ENCODE measurements at places on chromosomes 7 and 10.

- DNase-seq, result peak; percentile 82
Measured at GRCh38 chr7:102933763-102934162, 21.0 kb downstream of the LRRC17 start.

- DNase-seq, result no peak
Measured at GRCh38 chr10:53978301-53978700, 822.7 kb downstream of the PCDH15 start.

GRCh38 chr10:88159127-88159829 lies 295.9 kb downstream of the PTEN start:
- DNase-seq, result no peak

- DNase-seq, result no peak
Measured at GRCh38 chr10:49369216-49370162, 26.4 kb downstream of the DRGX start.

- DNase-seq, result no peak
Measured at GRCh38 chr7:132290021-132290420, 286.2 kb downstream of the PLXNA4 start.

DNA sequence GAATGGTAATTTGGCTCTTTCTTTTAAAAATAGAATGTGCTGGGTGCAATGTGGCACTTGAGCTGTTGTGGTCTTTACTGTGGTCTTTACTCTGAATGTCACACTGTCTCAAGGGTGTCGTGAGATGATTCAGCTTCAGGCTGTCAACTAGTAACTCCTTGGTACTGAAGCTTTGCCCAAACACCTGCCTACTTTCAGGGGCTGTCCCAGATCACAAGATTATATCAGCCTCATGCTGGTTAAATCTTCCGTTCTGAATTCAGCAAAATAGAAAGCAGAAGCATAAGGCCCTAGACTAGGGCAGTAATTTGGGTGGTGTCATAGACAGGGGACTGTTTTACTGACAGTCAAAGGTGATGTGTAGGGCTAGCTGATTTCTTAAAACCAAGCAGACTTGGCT lies 110.9 kb downstream of the BAMBI start:
- no peak for DNase-seq

DNA sequence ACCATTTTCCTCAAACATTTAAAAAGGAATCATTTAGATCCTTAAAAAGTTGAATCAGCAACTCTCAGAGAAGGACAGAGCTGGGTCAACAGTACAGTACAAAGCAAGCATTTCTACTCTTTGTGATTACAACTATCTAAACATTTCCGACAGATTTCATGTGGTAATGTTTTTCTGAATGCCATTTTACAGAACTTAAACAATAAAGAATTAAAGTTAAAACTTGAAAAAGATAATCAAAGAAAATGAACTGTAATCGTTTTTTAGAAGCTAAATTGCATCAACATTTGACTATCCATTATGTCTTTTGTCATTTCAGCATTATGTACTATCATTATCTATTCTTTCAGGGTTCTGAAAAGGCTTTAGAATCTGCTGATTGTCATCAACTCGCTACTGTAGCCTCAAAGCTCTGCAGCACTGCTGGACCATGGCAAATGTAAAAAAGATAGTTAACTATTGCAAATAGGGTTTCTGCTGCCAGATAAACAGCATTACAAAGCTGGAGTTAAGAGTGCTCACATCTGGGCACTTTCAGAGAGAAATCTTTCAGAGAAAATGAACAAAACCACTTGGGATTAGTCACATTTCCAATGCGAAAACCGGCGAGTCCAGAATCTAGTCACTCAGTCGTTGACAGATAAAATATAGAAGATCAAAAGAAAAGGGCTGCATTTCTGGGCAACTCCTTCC lies 160.4 kb upstream of the LAMB4 start:
- DNase-seq, result no peak

- peak; percentile 91 for DNase-seq
Measured at GRCh38 chr7:151113344-151114150, 27.3 kb downstream of the AGAP3 start.

DNA sequence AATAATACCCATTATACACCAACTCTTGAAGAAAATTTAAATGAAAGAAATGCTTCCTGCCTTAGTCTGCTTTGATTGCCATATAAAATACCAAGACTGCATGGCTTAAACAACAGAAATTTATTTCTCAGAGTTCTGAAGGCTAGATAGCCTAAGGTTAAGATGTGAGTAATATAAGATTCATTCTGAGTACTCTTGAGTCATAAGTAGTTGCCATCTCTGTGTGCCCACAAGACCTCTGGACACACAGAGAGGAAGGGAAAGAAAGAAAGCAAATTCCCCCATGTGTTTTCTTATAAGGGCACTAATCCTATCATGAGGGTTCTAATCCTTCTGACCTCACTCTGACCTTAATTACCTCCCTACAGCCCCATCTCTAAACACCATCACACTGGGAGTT lies 201.2 kb downstream of the PTN start:
- DNase-seq, result no peak

GRCh38 chr10:124517461-124517860 lies 55.8 kb downstream of the LHPP start:
- DNase-seq, result no peak

DNA sequence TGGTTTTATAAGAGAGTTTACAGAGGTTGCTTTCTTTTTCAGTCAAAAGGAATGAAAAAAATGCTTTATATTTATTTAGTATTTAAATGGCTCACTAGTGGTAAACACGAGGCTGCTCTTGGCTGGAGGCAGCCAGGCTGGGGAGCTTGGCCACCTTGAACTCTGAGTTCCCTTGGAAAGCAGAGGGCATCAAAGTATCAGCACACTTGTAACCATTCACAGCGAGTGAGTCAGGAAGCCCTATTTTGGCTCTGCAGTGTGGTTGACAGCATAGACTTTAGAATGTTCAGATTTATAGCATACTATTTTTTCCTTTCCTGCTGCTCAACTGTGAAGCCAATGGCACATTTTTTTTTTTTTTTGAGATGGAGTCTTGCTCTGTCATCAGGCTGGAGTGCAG lies 51.6 kb downstream of the CYCS start:
- DNase-seq, result peak; percentile 72

GRCh38 chr7:95545007-95545615 lies 51.2 kb downstream of the PDK4 start:
- DNase-seq, result peak; percentile 43

GRCh38 chr7:1301054-1301881 lies 68.6 kb downstream of the UNCX start:
- no peak for DNase-seq

GRCh38 chr7:90582164-90582563 lies 14.0 kb upstream of the CDK14 start:
- DNase-seq, result no peak

GRCh38 chr7:55172161-55172560 lies 153.3 kb downstream of the EGFR start:
- no peak for DNase-seq

GRCh38 chr10:96306516-96306915 lies 2.3 kb downstream of the DNTT start:
- no peak for DNase-seq

- peak; percentile 43 for DNase-seq
Measured at GRCh38 chr7:81478664-81479063, 291.2 kb downstream of the HGF start.

DNA sequence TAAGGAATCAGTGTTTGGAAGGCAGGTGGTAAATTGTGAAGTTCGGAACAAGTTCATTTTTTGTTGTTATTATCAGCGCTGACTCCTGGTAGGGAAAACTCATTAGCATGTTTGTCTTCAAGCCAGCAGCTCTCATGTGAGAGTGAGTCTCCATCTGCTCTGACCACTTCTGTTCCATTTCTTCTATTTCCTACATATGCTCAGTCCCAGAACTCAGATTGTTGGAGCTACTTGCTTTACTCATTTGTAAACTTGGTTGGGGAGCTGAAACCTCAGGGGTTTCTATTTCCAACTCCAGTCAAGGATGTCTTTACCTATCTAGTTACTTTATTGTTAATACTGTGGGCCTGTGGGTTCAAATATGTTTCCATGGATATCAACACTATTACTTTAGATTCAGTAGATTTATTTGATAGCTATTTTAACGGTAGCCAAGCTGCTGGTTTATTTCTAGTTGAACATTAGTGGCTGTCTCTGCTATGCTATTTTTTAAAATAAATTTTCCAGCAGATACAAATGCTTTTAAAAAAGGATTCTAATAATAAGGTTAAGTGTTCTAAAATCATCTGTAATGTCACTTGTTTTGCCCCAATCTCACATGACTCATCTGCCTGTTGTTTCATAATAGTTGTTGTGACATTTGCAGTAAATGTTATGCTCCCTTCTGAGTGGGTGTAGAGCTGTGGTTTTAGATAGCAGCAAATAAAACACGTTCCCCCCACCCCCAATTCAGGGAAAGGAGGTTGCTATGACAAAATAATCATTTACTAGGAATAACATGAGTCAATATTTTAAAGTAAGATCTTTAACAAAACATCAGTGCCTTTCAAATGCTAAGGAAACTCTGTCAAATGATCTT lies 143.3 kb downstream of the HDAC9 start:
- no peak for DNase-seq

GRCh38 chr7:155728116-155728515 lies 83.7 kb downstream of the RBM33 start:
- no peak for DNase-seq

DNA sequence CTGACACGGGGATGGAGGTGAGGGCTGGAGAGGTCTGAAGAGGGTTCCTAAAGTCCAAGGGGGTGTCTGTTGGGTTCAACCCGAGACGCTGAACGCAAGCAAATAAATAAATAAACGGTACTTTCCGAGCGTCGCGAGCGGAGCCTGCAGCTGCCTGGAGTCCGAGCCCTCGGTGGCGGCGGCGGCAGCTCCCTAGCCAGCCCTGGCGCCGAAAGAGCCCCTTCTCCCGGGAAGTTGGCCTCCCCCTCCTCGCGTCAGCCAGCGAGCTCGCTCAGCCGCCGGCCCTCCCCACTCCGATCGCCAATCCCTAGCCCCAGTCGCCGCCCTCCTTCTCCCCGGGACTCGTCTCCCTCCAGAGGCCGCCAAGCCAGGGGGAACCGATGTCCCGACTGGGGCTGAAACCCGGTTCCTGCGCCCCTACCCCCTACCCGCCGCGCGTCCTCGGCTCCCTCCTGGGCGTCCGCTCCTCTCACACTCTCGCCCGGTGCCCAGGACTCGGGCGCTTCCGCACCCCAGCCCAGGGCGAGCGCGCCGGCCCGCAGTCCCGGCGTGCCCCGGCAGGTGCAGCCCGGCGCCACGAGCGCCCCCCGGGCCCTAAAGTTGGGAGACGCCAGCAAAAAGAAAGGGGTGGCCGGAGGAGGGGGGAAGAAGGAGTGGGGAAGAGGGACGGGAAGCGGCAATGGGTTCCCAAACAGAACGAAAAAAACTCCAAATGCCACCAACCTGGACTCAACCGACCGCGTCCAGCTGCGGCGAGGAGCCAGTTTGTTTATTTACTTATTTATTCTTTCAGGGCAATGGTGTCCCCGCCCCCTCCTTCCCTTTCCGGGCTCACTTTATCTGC lies at the start of gene GFRA1:
Gene GFRA1 (minus strand): TSS at position 767 of the 844 bp plus-strand sequence. CDS start 1,177 bp downstream, outside the sequence.
- peak; percentile 60 for DNase-seq

DNA sequence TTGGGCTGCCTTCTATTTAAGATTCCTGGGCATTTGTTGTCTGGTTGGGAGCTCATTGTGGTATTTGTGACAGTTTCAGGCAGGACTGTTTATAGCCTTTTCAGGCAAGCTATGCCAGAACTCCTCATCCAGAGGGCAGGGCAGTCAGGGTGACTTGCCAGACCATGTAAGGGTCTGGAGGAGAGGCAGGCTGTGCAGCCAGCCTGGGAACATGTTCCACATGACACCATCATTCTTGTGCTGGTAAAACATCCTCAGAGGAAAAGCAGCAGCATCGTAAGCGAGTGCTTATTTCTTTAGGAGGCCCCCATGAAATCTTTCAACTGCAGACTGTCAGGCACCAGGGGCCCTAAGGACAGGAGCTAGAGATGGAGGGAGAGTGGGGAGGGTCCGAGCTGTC lies 44.0 kb upstream of the SORBS1 start:
- no peak for DNase-seq

DNA sequence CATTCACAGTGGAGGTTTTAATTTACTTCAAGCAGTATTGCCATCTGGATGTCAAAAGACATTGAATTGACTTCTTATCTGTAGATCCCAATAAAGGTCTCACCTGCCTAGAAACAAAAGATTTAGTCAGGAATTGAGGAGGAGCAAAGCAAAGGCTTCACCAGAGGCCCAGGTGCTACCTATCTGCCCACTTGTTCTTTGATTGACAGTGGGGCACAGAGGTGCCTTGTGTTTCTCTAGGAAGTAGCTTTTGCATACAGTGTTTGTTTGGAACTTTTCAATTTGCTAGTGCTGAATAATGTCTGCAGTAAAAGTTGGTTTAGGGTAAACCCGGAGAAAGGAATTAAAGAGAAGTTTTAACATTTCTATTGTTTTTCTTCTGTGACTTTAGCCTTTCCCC lies 40.4 kb downstream of the AUTS2 start:
- no peak for DNase-seq

DNA sequence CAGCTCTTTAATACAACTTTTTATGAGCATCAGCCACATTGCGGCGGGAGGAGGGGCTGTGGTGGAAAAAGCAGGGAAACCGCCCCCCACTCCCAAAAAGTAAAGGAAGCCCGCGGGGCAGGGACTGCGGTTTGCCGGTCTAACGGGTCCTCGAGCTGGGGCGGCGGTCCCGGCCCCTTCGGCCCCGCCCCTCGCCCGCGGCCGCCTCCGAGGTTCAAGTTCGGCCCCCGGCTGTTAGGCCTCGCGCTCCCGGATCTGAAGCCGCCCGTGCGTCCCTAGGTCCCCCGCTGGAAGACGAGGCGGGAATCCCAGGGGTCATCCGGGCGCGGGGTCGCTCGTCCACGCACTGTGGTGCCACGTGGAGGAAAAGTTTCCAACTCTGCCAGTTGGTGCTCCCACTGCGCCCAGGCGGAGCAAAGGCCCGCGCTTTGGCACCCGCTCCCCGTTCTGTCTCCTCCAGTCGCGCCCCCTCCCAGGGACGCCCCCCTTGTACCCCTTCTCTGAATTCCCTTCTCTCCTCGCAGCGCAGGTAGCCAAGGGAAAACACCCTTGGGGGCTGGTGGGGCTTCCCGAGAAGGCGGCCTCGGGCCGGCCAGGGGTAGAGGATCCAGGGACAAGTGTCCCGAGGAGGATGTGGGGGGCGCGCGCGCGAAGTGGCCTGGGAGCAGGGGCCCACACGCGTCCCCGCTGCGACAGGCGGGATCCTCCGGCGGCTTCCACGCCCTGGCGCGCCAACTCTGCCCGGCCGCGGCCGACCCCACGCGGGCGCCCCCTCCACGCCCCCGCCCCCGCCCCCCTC lies 798 bp upstream of the AUTS2 start:
- no peak for DNase-seq

GRCh38 chr10:43110338-43111071 lies 27.7 kb upstream of the CSGALNACT2 start:
- no peak for DNase-seq

DNA sequence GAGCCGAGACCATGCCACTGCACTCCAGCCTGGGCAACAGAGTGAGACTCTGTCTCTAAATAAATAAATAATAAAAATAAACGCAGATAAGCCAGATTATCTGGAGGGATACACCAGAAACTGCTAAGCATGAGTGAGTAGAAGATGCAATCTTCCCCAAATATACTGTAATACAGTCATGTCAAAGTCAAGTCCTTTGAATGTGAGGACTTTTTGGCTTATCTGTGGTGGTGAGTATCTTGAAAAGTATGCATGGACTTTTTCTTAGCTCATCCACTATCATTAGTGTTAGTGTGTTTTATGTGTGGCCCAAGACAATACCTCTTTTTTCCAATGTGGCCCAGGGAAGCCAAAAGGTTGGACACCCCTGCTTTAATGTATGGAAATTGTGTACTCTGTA lies 44.7 kb upstream of the PITRM1 start:
- DNase-seq, result no peak

- DNase-seq, result no peak
Measured at GRCh38 chr7:114312649-114313048, 102.0 kb upstream of the FOXP2 start.

GRCh38 chr7:158018098-158018762 lies 569.4 kb downstream of the PTPRN2 start:
- no peak for DNase-seq

GRCh38 chr10:114030140-114030539 lies 13.5 kb upstream of the ADRB1 start:
- no peak for DNase-seq

Data from SJSA1 (cell line).